ENCODE measurements at places on chromosomes 5 and 9.

DNA sequence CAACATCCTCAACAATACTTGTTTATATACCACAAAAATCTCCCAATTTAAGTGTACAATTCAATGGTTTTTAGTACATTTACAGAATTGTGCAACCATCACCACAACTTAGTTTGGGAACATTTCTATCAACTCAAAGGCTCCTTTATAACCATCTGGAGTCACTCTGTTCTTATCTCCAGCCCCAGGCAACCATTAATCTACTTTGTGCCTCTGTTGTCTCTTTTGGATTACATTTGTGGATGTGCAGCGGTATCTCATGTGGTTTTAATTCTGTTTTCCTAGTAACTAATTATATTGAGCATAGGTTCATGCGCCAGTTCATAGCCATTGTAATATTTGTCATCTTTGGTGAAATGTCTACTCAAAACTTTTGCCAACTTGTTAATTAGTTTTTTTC lies 14.4 kb downstream of the ADAMTS19 start:
- no peak for DNase-seq
- H3K27me3 ChIP-seq = no peaks in the 10 kb centered on the region
- no peaks in the 10 kb centered on the region for H3K4me1 ChIP-seq
- H3K36me3 ChIP-seq = no peaks in the 10 kb centered on the region
- H3K4me3 ChIP-seq = no peak overlapping the region
- no peak overlapping the region for H3K27ac ChIP-seq

DNA sequence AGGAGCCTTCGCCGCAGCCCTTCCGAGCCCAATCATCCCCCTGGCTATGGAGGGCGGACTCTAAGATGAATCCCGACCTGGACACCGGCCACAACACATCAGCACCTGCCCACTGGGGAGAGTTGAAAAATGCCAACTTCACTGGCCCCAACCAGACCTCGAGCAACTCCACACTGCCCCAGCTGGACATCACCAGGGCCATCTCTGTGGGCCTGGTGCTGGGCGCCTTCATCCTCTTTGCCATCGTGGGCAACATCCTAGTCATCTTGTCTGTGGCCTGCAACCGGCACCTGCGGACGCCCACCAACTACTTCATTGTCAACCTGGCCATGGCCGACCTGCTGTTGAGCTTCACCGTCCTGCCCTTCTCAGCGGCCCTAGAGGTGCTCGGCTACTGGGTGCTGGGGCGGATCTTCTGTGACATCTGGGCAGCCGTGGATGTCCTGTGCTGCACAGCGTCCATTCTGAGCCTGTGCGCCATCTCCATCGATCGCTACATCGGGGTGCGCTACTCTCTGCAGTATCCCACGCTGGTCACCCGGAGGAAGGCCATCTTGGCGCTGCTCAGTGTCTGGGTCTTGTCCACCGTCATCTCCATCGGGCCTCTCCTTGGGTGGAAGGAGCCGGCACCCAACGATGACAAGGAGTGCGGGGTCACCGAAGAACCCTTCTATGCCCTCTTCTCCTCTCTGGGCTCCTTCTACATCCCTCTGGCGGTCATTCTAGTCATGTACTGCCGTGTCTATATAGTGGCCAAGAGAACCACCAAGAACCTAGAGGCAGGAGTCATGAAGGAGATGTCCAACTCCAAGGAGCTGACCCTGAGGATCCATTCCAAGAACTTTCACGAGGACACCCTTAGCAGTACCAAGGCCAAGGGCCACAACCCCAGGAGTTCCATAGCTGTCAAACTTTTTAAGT lies 819 bp downstream of the ADRA1B start:
- peak overlapping the region; percentile 50 for H3K4me3 ChIP-seq
- DNase-seq = no peak
- H3K27me3 ChIP-seq = no peaks in the 10 kb centered on the region
- peak overlapping the region; percentile 54 for H3K27ac ChIP-seq
- no peaks in the 10 kb centered on the region for H3K36me3 ChIP-seq

DNA sequence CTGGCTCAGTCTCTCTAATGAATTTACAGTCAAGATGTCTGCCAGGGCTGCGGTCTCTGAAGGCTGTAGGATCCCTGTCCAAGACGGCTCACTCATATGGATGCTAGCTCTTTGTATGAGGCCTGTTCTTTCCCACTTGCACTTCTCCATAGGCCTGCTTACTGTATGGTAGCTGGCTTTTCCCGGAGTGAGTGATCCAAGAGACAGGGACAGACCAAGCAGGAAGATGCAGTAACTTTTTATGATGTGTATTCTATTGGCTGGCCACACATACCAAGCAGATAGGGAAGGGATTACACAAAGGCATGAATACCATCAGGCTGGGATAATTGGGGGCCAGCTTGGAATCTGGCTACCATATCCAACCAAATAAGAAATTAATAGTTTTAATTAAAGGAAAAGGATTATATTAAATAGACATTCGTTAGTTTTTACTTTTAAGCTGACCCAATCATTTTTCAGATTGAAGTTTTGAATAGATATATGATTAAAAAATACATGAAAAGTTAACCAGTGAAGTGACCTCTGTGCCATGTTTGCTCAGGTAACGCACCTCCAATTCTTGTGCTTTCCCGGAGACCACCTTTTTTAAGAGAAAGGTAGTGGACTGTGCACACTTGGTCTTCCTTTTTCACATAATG lies 20.6 kb downstream of the NSD1 start:
- no peaks in the 10 kb centered on the region for H3K27me3 ChIP-seq
- H3K4me3 ChIP-seq = no peak overlapping the region
- no peak for DNase-seq
- H3K36me3 ChIP-seq = peaks cover 12% of the 10 kb centered on the region
- no peaks in the 10 kb centered on the region for H3K4me1 ChIP-seq

- no peak for DNase-seq
- no peaks in the 10 kb centered on the region for H3K36me3 ChIP-seq
- H3K27ac ChIP-seq = no peak overlapping the region
- no peaks in the 10 kb centered on the region for H3K4me1 ChIP-seq
- H3K4me3 ChIP-seq = no peak overlapping the region
- peaks cover 28% of the 10 kb centered on the region for H3K27me3 ChIP-seq
These were observed 2.8 kb upstream of the TIFAB start for GRCh38 chr5:135454946-135455345.

DNA sequence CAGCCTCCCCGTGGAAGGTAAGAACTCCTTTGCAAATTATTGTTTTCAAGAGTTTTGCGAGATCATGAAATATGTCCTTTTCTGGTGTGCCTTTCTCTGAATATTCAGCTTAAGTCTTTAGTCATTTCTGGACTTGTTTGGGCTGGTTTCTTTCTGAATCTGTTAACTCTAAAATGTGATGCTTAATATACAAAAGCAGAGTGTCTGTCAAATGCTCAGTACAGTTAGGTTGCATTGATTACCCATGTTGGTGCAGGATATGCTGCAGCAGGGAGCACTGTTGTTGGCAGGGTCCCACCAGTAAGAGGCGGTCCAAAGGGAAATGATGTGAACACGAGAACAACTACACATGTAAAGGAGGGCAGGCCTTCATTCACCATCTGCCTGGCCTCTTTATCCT lies 47.7 kb downstream of the SPTAN1 start:
- H3K27me3 ChIP-seq = no peaks in the 10 kb centered on the region
- no peak for DNase-seq
- H3K27ac ChIP-seq = no peak overlapping the region
- peaks cover 23% of the 10 kb centered on the region for H3K36me3 ChIP-seq
- H3K4me1 ChIP-seq = no peaks in the 10 kb centered on the region

DNA sequence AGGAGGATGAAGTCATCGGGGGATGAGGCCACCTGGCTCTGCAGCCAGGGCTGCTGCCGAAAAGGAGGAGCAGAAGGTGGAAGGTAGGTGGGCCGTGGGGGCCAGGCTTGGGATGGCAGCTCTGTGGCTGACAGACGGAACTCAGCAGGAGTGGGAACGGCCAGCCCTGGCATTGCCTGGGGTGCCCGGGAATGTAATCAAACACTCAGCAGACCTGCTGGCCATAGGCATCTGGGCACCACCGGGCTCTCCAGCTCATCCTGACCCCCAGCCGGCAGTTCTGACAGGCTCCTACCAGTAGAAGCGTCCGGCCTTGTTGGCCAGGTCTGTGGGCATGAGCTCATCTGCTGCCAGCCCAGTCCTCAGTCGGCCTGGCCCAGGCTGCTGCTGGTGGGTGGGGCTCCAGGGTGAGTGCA lies 4.3 kb upstream of the FAT2 start:
- H3K36me3 ChIP-seq = no peaks in the 10 kb centered on the region
- no peaks in the 10 kb centered on the region for H3K27me3 ChIP-seq
- no peak overlapping the region for H3K27ac ChIP-seq
- no peak overlapping the region for H3K4me3 ChIP-seq
- peaks cover 82% of the 10 kb centered on the region for H3K4me1 ChIP-seq
- no peak for DNase-seq

DNA sequence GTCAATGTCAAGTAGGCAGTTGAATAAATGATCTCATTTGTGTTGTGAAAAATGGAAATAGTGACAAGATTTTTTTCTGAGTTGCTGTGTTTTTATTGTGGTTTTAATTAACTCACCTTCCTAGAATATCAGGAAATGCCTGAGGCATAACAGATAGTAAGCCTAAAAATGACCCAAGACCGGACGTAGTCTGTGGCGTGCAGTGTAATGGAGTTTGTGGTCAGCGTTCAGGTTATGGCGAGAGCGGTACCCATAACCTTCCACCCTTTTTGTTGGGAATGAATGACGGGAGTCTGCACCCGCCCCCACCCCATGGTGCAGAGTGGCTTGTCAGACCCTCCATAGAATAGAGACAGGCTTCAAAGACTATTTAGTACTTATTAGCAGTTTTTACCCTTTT lies 119.3 kb downstream of the GALNT10 start:
- H3K27me3 ChIP-seq = no peaks in the 10 kb centered on the region
- H3K27ac ChIP-seq = no peak overlapping the region

GRCh38 chr5:120631611-120632010 lies 167.5 kb downstream of the PRR16 start:
- DNase-seq = no peak
- no peaks in the 10 kb centered on the region for H3K4me1 ChIP-seq
- no peaks in the 10 kb centered on the region for H3K27me3 ChIP-seq
- no peak overlapping the region for H3K27ac ChIP-seq
- no peak overlapping the region for H3K4me3 ChIP-seq
